ENCODE measurements at places on chromosomes 13 and 19.

- DNase-seq, result no peak
Measured at GRCh38 chr13:46383383-46383782, 3.7 kb downstream of the RUBCNL start.

- no peak for DNase-seq
Measured at GRCh38 chr19:15403151-15403531, 15.6 kb downstream of the AKAP8L start.

- no peak for DNase-seq
Measured at GRCh38 chr13:50990818-50991506, 81.4 kb downstream of the RNASEH2B start.

GRCh38 chr13:42478531-42479156, 95.3 kb upstream of the TNFSF11 start:
- DNase-seq, result peak; percentile 14

DNA sequence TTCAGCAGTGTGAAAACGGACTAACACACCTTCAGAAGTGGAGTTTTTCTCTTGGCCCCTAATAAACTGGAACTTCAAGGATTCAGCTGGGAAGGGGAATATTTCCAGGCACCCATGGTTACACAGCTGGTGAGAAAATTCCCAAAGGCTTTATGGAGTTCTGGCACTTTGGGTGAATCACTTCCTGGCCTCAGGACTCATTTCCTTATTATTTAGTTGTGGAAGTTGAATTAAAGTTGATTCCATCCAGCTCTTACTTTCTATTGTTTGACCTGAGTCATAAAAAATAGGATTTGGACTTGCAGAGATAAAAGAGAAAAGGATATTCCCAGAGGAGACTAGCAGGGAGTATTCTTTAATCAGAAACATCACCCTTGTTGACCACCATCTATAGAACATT, 882.1 kb downstream of the UQCRFS1 start:
- no peak for DNase-seq

- peak; percentile 63 for DNase-seq
Measured at GRCh38 chr13:113209336-113209758, at the start of gene CUL4A. CUL4A (plus strand) TSS chr13:113209613; CDS start chr13:113209628, 15 bp downstream.

DNA sequence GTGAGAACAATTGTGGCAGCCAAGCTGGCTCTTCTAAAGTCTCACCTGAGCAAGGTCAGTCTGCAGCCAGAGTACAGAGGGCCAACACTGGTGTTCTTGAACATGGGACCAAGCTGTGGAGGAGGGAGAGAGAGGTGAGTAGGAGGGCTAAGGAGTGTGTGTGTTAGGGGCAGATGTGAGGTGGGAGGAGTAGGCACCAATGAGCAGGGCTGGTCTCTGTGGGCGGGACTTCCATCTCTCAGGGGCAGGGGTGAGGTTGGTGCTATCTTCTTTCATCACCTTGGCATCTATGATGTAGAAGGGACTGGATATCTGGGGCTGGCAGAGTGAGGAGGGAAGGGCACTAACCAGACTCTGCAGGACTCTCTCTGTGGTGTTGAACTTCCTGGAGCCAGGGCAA, 72.4 kb downstream of the MBD3L1 start:
- no peak for DNase-seq

DNA sequence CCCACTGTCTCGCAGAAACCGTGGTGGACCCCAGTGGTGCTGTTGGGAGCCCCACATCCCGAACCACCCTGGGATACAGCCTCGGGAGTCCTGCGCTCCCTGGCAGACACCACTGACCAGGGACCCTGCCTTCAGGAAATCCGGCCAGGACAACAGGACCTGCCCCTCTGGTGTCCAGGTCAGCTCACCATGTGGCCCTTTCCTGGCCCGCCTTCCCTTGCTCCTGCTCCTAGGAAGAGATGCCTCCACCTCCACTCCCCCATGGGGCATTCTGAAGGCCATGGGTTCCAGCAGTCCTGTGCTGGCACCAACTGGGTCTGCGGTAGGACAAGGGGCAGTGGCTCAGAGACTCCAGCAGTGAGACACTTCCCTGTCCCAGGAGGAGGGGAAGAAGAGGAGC, 22.5 kb upstream of the SLC7A10 start:
- DNase-seq, result no peak

GRCh38 chr13:63088226-63088625, 1672.6 kb upstream of the PCDH20 start:
- no peak for DNase-seq

DNA sequence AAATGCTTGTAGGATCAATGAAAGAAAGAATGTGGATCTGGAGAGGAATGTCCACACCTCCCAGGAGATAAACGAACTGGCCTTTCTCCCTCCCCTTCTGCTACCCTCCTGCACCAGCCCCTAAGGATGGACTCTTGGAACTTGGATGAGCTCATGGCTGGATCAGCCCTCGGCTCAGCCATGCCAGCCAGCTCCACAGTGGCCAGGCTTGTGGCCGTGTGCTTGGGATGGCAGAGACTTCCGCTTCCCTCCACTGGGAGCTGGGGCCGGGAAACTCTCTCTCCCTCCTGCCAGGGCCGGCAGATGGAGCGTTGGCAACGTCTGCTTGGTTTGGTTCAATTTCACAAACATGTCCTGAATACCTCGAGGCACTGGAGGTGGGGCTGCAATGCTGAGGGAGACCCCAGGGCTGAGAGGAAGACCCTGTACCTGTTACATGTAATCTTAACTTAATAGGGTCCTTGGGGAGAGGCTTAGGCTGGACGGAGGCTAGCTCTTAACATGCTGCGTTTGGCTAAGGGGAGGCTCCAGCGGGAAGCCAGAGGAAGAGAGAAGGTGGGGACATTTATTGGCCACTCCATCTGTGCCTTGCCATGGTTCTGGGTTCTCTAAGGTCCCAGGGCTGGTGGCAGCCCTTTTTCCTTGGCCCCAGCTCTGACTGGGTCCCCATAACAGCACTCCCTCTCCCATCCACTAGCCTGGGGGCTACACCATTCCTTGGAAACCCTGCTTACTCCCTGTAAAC, 152.5 kb downstream of the IER2 start:
- no peak for DNase-seq

- no peak for DNase-seq
Measured at GRCh38 chr19:31290931-31291590, 58.2 kb downstream of the TSHZ3 start.

DNA sequence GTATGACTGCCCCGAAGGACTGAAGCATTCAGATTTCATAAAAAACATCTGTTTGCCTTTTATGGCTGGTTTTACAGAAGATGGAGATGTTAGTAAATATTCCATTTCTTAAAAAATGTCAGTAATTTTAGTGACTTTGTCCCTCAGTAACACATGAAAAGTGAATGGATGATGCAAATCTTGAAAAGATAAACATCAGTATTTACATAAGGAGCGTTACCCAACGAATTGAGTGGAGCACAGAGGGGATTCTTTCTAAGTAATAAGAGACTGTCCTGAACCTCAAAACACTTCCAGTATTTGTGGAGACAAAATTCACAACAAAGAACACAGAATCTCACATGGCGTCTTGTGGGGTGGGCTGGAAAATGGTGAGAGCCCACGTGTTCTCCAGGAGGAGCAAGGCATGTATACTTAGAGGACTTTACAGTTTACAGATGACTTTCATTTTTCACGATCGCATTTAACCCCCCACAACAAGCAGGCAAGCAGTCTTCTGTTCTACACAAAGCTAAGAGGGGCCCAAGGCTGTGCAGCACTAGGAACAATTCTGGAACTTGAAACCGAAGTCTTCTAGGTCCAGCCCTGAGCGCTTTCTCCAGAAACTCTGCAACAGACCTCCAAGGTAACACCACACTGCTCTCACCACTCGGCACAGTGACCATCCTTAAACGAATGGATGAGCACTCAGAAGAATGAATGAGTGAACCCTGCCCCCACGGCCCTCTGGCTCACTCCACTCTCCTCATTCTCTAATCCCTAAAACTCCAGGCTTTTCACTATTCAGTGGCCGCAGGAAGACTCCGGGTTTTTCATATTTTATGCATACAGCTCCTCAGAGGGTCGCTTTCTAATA, 709.8 kb downstream of the UQCRFS1 start:
- peak; percentile 40 for DNase-seq

DNA sequence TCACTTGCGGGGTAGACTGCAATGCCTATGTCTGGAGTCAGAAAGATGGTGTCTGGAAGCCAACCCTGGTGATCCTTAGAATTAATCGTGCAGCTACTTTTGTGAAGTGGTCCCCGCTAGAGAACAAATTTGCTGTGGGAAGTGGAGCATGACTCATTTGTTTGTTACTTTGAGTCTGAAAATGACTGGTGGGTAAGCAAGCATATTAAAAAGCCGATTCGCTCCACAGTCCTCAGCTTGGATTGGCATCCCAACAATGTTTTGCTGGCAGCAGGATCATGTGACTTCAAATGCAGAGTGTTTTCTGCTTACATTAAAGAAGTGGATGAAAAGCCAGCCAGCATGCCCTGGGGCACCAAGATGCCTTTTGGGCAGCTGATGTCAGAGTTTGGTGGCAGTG, 9.5 kb upstream of the ERVV-1 start:
- DNase-seq, result no peak

DNA sequence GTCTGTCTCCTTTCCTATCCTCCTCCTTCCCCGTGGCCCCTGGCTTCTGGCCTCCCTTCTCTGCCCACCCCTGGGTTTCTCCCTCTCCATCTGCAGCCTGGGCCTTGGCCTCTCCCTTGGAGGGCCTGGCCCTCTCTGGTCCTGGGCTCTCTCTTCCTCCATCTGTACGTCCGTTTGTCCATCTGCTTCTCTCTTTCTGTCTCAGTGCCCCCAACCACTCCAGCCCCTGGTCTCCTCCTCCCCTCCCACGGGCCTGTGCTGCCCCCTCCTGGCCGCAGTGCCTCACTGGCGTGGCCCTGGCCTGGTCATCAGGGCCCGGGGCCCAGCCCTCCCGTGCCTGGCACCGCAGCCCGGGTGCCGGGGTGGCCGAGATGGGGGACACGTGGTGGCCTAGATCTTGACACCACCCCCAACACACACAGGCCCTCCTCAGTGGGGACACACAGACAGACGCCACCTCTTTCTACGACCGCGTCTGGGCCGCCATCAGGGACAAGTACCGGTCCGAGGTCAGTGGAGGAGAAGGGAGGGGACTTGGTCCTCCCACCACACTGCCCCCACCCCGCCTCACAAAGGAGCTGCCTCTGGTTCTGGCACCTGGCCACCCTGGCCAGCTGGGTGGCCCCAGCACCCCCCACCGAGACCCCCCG, 11.3 kb downstream of the PRKCSH start:
- no peak for DNase-seq

DNA sequence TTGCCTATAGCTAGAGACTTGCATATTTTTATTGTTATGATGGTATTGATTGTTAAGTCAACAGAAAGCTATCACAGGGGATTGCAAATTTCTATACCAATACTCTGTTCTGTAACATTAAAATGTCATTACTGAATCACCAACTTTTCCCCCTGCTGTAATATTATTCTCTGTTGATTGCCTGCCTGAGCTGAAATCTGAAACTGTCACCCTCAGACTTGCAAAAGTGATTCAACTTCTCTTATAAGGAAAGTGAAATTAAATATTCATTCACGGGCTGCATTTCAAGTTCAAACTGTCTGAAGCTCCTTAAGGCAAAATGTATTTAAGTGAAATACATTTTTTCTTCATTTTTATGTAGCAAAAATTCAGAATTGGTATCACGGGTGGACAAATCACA, 723.2 kb downstream of the PCDH9 start:
- DNase-seq, result no peak

DNA sequence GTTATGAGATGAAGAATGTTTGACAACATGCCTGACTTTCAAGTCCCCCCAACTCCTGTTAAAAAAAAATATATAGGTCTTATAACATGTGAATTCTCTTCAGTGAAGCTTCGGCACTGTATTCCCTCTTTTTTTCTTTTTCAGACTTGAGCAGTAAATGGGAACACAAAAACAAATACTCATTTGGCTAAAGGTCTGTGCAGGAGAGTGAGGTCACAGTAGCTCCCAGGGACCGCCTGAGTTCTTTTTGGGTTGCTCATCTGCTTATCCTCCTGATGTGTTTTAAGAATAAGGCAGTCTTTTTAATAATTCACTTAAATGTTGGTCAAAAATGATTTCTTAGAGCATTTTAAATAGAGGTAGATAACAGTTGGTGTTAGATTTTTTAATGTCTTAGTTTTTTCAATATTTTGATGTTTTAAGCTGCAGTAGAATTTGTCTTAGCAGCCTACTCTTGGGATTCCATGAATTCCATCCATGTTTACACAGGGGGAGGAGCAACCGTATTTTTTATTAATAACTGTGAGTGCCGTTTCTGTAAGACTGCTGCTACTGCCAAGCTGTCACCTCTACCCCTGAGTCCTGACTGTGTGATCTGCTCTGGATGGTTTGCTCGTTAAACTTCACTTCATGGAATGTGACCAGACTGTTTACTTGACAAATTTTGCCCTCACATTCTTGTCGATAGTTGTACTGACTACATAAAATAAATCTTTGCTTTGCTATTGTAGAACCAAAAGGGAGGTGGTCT, 14.9 kb downstream of the HNRNPM start:
- DNase-seq, result peak; percentile 12

GRCh38 chr19:19540064-19540714, 2.1 kb downstream of the CILP2 start:
- peak; percentile 59 for DNase-seq

GRCh38 chr19:5743630-5744029, 23.2 kb downstream of the CATSPERD start:
- no peak for DNase-seq

GRCh38 chr13:45506811-45507210, 42.1 kb downstream of the COG3 start:
- no peak for DNase-seq

GRCh38 chr19:29484876-29485275, 40.9 kb upstream of the VSTM2B start:
- DNase-seq, result no peak

GRCh38 chr19:17680230-17680722, 7.9 kb downstream of the UNC13A start:
- no peak for DNase-seq

DNA sequence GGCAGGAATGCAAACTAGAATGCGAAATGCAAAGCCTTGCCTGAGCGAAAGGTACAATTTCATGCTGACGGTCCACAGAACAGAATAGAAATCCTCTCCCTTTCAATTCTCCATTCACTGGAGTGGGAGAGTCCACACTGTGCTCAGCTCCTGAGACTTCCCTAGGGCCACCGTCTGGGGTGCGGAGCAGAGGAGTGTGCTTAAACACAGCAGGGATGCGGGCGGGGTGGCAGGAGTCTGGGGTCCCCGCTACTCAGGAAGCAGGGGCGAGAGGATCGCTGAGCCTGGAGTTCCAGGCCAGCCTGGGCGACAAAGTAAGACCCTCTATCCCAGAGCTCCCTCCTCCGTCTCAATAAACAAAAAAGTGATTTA, 552 bp upstream of the ZNF816 start:
- DNase-seq, result peak; percentile 72

DNA sequence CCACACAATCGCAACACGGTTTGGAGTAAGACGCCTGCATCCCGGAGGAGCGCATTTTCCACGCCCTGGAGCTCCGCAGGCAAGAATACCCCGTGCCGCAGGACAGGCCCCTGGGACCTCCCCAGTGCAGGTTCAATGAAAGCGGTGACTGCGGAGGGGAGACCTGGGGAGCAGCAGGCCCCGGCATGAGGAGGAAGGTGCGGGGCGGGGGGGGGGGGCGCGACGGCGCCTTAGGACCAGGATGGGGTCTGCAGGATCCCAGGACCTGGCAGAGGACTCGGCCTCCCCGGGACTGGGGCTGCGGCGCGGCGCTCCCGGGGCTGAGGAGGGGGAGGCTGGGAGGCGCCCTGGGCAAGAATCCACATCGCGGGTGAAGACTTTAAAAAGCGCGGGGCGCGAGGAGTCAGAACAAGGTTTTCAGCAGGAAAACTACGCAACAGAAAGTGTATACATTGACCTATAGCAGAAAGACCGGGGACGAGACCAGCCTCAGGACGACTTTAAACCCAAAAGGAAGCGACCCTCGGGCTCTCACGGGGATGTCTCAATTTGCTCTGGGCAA, 432 bp downstream of the ZNF611 start:
- DNase-seq, result peak; percentile 45

Data from NCI-H526 treated with DMSO at 0.1 percent for 48 hours (cell line).